ENCODE measurements at places on chromosomes 7 and 10.

- DNase-seq, result no peak
These were observed 24.7 kb upstream of the PDLIM1 start for GRCh38 chr10:95315509-95315908.

DNA sequence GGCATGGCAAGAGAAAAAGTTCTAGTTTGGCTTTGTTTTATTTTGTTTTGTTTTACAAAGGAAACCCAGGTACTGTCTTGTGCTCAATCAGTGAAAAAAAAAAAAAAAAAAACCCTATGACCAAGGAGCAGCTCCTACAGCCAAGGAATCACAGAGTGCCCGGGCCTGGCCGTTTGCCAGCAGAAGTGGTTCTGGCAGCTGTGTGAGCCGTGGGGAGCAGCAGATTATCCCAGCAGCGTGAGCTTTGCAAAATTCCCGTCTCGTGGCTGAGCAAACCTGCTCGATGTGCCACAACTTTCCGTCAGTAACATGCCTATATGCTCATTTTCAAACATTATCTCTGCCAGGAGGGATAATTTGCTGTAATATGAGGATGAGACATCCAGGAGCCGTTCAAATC is 293.7 kb downstream of the POU6F2 start:
- DNase-seq, result no peak

- no peak for DNase-seq
These were observed 22.4 kb upstream of the CUL1 start for GRCh38 chr7:148676291-148676690.

GRCh38 chr10:44316922-44317215 is 68.0 kb downstream of the CXCL12 start:
- DNase-seq, result no peak

- DNase-seq, result no peak
These were observed 43.7 kb downstream of the PRKAG2 start for GRCh38 chr7:151833213-151833651.

- no peak for DNase-seq
These were observed 20.0 kb downstream of the KCNK18 start for GRCh38 chr10:117217196-117217761.

DNA sequence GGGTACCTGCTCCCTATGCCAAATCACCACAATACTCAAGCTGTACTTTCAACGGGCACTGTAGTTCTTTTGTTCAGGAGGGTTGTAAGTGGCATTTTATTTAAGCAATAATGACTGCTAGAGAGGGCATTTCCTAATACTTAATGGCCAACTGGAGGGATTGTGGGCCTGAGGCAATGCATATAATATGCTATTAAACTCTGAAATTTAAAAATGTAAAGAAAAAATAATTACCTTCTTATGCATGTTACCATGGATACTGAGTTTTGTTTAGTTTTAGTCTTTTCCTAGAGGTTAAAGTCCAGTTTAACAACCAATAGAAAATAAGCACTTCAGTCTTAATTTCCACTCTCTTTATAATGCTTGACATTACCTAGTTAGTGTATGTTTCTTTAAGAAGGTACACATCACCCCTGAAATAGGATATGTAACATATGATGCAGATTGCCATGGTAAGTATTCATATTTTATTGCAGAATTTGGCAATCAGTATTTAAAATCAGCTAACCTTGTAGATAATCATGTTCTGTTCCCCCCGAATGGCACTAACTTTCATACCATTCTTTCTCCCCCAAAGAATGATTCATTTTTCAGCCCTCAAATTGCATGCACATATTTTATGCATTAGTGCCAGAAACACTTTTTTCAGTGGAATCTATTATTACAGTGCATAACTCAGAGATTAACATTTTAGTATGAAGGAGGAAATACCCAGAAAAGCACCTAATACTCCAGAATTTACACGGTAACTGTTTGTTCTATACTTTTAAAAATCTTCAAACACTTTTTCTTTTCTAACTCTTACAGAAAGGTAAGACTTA is 90.3 kb upstream of the ZNF438 start:
- no peak for DNase-seq

GRCh38 chr10:124508907-124509454 is 47.4 kb downstream of the LHPP start:
- DNase-seq, result no peak

DNA sequence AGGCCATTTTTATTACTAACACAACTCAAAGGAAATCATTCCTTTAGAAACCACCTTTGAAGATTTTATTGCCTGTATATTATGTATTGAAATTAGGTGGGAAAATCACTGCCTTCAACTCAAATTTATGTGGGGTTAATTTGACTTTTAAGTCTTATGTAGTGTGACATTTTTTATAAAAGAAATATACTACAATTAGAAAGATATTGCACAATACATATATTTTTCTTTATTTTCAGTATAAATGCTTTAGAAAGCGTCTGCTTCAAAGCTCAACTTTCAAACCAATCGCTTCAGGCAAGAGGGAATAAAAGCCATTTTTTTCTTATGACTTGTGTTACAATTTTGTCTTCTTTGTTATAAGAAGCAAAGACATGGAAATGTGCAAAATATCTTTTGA is 337.4 kb upstream of the ZWINT start:
- no peak for DNase-seq

DNA sequence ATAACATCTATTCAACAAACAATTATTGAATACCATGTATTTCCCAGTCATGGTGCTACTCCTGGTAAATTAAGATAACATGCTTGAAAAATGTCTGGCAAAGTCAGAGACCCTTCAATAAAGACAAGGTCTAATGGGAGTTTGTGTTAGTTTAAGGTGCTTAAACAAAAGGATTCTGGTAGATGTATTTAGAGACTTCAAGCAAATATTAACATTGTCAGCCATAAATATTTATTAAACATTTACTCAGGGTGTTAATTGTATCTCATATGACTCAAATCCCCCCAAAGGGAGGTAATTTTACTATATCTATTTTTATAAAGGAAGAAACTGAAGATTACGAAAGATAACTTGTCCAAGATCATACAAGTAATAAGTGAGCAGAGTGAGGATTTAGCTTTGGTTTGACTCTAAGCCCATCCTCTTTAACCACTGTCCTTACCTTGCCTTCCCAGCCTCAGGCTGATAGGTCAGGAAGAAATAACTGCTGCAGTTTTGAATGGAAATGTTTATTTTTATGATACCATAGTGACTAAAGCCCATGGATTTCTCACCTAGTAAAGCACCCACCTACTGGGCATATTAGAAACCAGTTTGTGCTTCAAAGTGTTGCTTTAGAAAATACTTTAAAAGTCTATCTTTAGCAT is 215.4 kb downstream of the COBL start:
- no peak for DNase-seq

DNA sequence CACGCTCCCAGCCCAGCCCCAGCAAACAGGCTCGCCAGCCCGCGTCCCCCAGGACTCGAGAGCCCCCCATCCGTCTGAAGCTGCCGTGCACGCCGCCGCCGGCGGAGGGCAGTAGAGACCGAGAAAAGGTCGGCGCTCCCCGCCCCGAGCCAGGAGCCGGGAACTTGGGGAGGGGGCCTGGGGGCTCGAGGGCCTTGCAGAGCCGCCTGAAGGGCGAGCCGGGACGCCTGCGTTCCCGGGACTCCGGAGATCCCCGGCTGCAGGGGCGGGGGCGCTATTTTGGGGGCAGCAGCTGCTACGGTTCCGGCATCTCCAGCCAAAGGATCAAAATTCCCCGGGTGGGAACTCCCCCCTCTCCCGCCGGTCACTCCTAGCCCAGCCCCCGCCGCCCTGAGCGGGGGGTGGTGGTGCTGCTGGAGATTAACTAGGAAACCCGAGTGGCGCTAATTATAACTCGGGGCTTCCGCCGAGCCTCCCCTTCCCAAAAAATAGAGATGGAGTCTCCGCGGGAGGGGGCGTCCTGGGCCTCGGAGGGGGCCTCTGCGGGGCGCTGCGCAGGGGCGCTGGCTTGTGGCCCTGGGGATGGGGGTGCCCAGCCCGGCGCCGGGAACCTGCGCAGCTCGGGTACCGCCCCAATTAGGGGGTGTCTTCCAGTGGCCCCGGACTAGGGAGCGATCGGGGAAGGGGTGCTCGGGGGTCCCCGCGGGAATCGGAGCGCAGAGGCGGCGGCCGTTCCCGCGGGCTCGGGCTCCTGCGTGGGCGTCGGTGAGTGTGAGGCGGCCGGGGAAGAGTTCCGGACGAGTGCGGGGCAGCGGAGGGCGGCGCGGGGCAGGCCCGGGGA is 608 bp downstream of the ACHE start:
- DNase-seq, result no peak

- DNase-seq, result peak; percentile 66
These were observed 6.4 kb downstream of the CDCA7L start for GRCh38 chr7:21939136-21939857.

DNA sequence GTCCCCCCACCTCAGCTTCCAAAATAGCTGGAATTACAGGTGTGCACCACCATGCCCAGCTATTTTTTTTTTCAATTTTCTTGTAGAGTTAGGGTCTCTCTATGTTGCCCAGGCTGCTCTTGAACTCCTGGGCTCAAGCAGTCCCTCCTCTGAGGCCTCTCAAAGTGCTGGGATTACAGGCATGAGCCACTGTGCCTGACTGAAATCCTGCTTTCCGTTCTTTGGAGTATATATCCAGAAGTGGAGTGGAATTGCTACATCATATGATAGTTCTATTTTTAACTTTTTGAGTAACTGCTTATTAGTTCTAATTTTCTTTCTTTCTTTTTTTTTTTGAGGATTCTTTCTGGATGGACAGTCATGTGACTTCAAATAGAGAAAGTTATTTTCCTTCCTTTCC is 62.9 kb upstream of the ZMIZ2 start:
- DNase-seq, result no peak

DNA sequence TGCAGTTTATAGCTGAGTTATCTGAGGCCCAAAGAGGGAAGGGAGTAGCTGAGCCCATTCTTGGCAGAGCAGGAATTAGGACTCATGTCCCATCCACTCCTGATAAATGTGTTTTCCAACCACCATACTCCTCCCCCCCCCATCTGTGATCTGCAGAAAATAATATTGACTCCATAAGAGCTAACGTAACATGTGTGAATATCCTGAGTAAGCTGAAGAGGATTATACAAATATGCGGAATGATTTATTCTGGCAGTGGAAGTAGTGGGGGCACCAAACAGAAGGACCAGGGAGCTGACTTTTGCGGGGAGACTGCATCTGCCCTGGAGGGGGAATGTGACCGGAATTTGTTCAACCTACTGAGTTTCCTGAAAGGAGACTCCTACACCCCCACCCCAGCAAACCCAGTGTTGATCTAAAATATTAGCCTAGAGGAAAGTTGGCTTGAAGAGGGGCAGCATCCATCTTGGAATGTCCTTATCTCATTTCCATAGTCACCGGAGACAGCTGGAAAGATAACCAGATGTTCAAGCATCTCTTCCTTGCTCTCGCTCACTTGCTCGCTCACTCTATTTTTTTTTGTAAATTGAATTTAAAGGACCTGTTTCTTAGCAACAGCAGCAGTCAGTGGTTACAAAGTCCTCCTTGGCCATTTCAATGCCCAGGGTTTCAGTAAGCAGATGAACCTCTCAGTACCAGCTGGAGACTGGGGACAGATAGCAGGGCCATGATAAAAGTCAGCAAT is 114.7 kb downstream of the RPS24 start:
- no peak for DNase-seq

DNA sequence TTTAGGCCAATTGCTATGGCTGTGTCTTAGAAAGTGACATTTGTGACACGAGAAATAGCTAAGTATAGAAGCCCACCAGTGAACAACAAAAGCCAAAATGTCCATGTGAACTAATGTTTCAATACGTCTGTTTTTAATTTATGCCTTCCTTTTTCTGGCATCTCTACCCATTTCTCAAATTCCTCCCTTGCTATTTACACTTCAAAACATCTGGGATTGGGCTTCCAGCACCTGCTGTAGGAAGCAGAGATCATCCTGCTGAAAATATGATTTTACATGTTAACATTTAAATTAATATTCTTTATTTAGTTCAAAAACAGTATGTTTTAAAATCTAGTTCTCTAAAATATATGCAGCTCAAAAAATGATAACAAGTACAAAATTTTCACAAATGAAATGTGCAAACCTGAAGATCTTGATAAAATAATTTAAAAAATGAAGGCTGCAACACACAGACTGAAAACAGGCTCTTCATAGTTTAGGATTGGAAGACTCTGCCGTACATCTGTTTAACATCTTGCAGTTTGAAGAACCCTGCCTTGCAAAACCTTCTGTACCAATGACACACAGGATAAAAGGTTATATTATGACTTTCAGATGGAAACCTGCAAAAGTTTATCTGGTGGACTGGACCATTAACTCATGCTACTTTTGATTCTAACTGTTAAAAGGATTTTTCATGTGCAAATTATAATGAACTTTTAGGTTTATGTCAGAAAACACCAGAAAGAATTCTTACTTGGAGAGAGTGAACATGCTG is 408.4 kb downstream of the SUGCT start:
- no peak for DNase-seq

GRCh38 chr10:13754277-13754676 is 167.5 kb downstream of the PRPF18 start:
- DNase-seq, result no peak

GRCh38 chr10:15227611-15228372 is 59.3 kb upstream of the NMT2 start:
- DNase-seq, result no peak

- no peak for DNase-seq
These were observed 51.3 kb upstream of the STEAP4 start for GRCh38 chr7:88357781-88358525.

- DNase-seq, result no peak
These were observed 1.5 kb downstream of the ABCB4 start for GRCh38 chr7:87473986-87474385.

DNA sequence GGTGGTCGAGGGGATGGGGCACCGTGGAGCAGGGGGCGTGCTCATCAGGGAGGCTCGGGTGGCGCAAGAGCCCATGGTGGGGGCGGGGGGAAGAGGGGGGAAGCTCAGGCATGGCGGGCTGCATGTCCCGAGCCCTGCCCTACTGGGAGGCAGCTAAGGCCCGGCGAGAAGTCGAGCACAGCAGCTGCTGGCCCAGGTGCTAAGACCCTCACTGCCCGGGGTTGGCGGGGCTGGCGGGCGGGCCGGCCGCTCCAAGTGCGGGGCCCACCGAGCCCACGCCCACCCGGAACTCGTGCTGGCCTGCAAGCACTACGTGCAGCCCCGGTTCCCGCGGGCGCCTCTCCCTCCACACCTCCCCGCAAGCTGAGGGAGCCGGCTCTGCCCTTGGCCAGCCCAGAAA is 55.0 kb upstream of the FAM171A1 start:
- DNase-seq, result no peak

GRCh38 chr7:13174991-13175390 is 487.6 kb downstream of the ARL4A start:
- DNase-seq, result no peak

DNA sequence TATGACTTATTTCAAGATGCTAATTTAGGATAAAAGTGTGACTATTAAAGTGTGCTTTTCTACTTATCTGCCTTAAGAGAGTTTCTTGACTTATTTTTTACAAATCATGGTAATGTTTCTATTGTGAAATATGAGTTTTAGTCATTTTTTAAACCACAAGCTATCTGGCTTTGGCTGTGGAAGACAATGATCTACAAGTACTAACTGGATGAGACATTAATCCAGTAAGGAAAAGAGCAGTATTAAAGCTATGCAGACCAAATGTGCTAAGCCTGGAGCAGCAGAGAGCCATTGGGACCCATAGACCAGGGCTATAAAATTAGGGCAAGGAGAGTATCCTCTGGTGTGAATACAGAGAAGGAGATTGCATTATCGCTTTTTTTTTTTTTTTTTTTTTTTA is 92.4 kb downstream of the SEMA3A start:
- DNase-seq, result no peak

GRCh38 chr7:93226310-93226709 is at the start of gene HEPACAM2:
Gene HEPACAM2 (minus strand): TSS chr7:93226469.
- no peak for DNase-seq

Measured in PC-9 (cell line).